ENCODE measurements at places on chromosomes 6 and 20.

- DNase-seq = no peak
Observed at GRCh38 chr6:156833755-156834154, 56.6 kb downstream of the ARID1B start.

DNA sequence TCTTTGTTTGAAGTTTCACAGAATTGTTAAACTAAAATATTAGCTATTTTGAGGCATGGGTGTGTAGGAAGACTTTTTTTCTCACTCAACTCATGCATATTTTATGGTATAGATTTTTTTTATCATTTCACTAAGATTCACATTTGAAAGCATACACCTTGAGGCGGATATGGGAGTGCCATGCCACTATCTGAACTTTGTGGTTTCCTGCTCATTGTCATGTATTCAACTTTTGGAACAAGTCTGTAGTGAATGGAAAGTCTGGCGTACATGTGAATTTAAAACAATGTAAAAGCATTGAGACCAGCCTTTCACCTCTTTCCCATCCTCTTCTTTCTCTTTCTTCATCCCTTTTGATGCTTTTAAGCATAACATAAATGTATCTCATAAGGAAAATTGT, 147.9 kb downstream of the TPBG start:
- no peak for DNase-seq

GRCh38 chr6:35085359-35086281, 55.5 kb downstream of the TCP11 start:
- no peak for DNase-seq

DNA sequence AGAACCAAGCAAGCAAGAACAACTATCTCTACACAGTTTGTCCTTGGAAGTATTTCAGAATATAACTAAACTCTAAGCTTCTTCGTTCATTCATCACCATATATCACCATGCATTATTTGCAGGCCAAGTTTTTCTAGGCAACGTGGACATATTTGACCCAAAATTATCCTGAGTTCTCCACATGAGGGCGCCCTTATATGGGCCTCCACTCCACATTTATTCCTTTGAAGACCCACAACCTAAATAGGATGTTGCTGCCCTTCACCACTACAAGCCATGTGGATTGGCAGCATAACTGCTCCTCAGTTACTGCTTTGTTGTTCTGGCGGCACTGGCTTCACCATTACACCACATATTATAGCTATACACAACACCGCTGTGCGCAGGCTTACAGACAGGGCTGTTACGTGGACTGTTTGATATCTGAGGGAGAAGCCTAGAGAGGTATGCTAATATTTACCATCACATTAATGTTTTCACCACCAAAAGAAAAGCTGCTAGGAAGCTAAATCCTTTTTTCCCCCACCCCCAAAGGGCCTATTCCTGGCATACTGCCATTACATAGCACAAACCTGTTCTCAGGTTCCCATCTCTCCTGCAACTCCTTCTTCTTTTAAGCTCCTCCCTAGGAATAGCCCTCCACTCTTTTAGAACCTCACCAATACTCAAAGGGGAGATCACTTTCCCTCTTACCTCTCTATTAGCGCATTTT, 411.7 kb downstream of the C6orf118 start:
- no peak for DNase-seq

DNA sequence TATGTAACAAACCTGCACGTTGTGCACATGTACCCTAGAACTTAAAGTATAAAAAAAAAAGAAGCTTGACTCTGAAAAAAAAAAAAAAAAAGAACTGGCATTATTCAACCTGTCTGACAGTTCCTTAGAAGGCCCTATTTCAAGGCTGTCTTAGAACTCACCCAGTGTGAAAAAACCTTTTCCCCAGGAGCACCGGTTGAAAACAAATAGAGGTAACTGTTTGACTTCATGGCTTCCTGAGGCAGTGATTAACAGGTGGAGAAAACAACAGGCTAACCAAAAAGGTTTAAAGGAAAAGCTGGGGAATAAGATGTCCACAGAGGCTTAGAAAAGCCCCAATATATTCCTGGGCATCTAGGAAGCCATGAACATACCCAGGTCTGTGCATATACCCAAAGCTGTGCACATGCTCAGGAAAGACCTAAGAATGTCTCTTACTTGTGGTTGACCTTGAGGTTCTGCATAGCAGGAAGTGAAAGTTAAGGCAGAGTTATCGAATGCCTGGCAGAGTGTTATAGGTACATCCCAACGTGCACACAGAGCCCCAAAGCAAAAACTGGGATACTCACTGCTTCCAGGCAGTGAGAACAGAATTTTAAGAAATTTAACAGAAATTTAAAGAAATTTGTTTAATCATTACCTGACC, 7.0 kb downstream of the UQCC1 start:
- no peak for DNase-seq

DNA sequence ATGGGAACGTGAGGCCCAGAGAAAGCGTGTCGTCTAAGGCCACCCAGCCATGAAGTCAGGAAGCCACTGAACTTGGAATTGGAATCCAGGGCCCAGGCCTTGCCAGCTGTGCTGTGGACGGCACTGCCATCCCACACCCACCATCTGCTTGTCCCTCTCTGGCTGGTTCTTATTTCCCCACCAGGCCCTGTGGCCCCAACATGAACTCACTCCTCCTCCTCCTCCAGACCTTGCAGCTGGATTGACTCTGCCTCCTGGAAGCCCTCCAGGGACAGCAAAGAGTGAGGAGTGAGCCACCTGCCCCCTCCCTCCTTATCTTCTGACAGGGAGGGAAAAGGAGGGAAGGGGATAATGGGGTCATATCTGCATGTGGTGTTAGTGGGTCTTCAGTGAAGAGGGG, 16.0 kb upstream of the IP6K3 start:
- DNase-seq = no peak

GRCh38 chr20:1817577-1818211, 77.5 kb upstream of the SIRPA start:
- DNase-seq = no peak

DNA sequence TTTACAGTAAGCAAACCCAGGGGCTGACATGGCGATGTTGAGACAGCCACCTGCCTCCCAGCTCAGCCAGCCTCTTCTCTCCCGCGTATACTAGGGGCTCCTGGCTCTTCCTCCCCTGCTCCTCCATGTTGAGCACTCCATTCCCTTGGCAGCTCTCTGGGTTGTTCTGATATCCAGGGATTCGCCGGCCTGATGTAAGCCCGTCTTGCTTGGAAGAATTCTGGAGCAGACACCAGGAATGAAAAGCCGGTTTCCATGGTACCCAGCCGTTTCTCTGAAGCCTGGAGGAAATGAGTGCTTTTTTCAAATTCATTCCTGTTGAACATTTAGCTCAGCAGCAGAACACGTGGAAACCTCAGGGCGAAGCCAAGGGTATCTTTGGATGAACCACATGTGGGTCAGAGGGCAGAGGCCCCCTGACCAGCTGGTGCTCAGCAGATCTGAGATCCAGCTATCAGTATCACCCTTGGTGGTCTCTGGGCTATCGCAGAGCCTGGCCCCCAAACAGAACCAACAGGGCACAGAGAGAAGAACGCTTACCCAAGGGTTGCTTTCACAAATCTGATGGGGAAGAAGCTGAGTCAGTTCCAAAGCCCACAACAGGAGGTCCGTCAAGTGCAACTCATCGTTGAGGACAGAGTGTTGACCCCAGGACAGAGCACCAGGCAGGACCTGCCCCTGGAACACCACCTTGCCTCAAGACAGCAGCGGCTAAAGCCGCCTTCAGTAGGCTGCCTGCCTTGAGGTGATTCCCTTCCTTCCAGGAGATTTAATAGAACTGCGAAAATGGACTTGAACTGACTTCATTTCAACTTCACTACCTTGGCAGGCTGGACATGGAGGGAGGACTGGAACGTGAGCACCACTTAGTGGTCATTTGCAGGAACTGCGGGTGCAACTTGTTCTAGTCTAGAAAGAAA, 96.1 kb upstream of the RIN2 start:
- peak; percentile 71 for DNase-seq

GRCh38 chr20:16589623-16590022, 16.4 kb upstream of the KIF16B start:
- no peak for DNase-seq

GRCh38 chr20:37359331-37359730, 13.4 kb downstream of the SRC start:
- DNase-seq = no peak

GRCh38 chr20:62832951-62833391, 16.1 kb downstream of the COL9A3 start:
- no peak for DNase-seq

- no peak for DNase-seq
Observed at GRCh38 chr6:111456208-111456607, 26.8 kb downstream of the REV3L start.

DNA sequence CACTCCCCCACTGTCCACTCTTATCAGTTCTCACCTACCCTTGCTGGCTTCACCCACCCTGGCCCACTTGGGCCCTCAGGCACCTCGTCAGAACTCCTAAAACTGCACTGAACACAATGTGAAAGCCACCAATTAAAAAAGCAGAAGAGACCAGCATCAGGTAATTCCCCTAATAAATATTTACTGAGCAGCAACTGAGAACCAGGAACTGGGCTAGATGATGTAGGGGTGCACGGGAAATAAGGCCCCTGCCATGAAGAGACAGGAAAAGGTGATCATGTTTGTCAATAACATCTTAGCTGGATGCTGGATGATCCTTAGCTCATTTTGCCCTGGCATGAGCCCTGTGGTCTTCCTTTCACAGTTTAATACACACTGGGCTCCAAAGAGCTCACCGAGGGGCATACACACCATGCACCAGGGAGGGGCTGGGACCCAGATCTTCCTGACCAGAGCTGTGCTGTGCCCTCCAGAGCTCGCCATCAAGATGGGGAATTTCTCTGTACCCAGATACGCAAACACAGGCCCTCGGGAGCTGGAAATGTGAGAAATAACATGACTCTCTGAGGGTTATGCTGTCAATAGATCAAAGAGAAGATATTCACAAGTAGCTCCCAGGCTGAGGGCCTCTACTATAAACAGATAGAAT, 113.6 kb upstream of the SLC22A16 start:
- DNase-seq = no peak

- DNase-seq = no peak
Observed at GRCh38 chr6:3252369-3252768, 6.4 kb upstream of the PSMG4 start.

- no peak for DNase-seq
Observed at GRCh38 chr20:24779131-24779530, 169.9 kb upstream of the CST7 start.

- no peak for DNase-seq
Observed at GRCh38 chr6:107682721-107683120, 141.4 kb downstream of the SCML4 start.

- no peak for DNase-seq
Observed at GRCh38 chr6:170278743-170279094, 12.2 kb downstream of the DLL1 start.

DNA sequence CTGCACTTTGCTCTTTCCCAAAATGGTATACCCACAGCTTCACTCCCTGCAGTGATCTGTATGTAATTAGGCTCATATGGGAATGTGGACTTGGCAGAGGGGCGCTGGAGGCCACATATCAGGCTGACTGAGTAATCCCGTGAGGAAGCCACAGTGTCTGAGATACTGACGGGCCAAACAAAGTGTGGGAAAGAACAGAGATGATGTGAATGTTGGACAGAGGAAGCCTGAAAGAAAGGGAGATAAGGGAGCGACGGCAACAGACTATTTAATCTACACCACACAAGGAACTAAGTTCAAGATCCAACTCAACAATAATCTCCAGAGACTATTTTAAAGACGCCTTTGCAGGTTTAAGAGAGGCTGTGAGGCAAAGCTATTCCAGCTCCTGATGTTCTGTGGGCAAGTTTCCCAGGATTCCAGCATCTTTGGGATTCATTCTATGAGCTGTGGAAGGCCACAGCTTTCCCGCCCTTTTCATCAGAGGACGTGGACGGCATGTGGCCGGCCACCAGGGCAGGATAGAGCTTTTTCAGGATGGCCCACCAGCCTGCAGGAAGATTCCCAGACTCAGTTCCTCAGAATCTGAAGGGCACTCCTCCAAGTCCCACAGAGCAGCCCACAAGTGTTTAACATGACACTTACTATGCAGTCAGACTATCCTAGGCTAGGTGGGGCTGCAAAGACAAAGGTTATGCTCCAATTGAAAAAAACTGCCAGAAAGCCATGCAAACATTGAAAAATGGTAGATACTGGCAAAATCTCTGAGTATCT, 237.5 kb downstream of the ATXN1 start:
- peak; percentile 99 for DNase-seq

GRCh38 chr6:125480571-125480970, 178.8 kb upstream of the HDDC2 start:
- DNase-seq = peak; percentile 69

GRCh38 chr6:7489376-7489775, 52.1 kb upstream of the DSP start:
- no peak for DNase-seq

GRCh38 chr6:133040803-133041419, 200.2 kb upstream of the EYA4 start:
- no peak for DNase-seq

DNA sequence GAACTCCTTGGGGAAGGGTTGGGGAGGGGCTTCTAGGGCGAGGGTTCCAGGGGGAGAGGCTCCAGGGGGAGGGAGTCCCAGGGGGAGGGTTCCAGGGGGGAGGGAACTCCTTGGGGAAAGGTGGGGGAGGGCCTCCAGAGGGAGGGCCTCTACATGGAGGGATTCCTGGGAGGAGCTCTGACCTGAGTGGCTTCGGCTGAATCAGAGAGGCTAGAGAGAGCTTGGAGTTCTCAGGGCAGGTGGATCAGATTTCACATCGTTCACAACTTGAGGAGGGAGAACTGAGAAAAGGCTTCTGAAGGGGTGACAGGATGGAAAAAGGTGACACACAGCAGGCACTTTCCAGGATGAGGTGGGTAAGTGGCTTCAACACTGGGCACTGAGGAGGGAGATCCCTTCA, 49.1 kb downstream of the DAAM2 start:
- no peak for DNase-seq

- DNase-seq = no peak
Observed at GRCh38 chr6:3193102-3193849, 34.2 kb downstream of the TUBB2B start.

GRCh38 chr20:32969356-32970114, 34.7 kb downstream of the SUN5 start:
- no peak for DNase-seq

- peak; percentile 90 for DNase-seq
Observed at GRCh38 chr6:28443112-28443773, at the start of gene ZSCAN23. ZSCAN23 (minus strand) TSS chr6:28443491; CDS start chr6:28436266, 7,225 bp downstream.

DNA sequence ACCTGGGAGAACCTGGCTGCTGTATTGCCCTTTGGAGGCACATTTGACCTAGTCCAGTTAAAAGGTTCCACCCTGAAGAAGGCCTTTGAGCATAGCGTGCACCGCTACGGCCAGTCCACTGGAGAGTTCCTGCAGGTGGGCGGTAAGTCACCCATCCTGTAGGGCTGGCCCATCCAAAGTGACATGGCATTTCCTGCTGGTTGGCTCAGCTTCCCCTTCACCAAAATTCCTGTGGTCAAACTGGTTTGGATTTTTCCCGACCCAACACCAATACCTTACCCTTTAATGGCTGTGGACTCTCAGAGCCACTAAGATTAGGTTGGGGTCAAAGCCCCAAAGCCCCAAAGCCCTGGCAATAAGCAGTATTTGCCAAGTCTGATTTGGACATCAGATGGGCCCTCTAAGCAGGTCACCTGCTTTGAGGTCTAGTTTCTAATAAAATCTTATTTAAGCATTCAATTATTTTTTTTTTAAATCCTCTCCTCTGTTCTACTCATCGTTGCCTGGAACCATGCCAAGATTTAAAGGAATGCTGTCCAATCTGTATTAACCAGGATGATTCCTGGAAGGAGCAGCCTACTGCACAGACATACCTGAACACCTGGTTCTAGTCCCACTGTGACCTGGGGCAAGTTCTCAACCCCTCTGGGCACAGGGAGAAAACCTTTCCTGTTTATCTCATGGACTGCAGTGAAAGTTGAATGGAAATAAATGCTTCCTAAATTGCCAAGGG, 40.8 kb downstream of the NT5E start:
- no peak for DNase-seq

Measured in brain microvascular endothelial cell (primary cell).